NCI-H2227 treated with DMSO at 0.1 percent for 48 hours (cell line): ENCODE measurements at places on chromosomes 5 and 9.

GRCh38 chr5:159773062-159773924 lies 143.0 kb upstream of the ADRA1B start:
- DNase-seq, result no peak

DNA sequence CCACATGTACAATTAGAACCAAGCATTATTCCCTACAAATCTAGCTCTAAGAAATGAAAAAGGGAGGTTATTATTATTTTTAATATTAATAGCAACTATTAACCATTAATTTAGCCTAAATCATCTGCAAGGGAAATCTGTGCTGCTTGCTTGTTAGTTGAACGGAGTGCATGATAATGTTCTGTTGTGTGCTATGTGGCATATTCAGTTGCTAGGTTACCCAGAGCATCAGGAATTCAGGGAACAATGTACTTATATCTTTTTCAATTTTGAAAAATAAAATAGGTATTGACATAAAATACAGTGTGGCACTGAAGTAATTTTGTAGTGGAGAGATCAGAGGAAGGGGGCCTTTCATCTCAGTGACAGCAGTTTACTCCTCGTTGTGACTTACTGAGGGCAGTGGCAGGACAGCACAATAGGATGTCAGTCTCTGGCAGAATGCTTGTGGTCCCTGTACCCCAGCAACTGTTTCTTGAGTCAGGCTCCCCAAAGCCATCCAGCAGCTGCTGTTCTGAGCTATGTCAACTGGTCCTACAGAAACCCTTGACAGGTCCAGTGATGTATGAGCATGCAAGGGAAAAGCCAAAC lies 173.6 kb downstream of the TMEM161B start:
- DNase-seq, result no peak

GRCh38 chr5:142215915-142216681 lies 107.5 kb downstream of the NDFIP1 start:
- DNase-seq, result no peak

DNA sequence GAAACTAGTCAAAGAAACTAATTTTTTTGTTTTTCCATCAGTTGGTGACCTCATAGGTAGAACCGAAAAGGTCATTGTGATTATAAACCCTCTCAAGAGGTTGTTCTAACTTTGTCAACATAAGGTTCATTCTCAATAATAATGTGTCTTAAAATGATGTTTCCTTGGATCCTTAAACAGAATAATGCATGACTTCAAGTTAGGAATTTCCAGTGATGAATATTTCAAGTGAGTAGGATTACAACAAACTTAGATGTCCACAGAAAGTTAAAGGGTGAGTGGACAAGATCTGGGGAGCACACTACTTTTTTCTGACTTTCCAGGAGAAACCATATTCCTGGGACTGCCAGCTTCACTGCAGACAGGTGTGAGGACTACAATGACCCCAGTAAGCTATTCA lies 239.0 kb upstream of the PTGER4 start:
- DNase-seq, result no peak

DNA sequence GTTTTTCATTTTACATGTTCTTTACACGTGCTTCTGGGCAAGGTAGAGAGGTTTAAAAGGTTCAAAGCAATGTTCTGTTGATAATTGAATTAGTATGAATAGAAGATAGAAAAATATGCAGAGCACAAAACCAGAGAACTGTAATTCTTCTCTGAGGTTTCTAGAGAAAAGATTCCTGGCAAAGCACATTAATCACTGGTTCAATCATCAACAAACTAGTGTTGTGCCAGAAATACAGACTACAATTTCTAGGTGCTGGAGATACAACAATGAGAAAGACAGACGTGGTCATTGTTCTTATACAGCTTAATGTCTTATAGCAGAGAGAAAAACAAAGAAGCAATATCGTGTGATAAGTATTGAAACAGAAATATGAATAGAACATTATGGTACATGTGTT lies 25.5 kb downstream of the MEGF9 start:
- no peak for DNase-seq

DNA sequence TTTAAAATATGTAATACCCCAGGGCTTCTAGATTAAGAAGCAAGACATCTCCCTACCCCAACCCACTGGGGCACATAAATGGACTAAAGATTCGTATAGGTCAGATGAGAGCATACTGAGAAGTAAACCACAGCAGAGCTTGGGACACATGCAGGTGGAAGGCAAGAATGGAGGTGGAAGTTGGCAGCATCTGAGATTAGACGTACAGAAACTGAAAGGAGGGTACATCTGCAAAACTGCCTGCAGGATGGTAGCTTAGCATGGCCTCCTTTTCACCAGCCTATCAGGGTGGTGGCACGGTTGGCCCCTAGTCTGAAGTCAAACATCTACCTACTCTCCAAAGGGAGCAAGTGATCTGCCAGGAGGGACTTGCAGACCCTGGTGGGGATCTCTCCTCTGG lies 181.8 kb downstream of the TSSK1B start:
- no peak for DNase-seq

DNA sequence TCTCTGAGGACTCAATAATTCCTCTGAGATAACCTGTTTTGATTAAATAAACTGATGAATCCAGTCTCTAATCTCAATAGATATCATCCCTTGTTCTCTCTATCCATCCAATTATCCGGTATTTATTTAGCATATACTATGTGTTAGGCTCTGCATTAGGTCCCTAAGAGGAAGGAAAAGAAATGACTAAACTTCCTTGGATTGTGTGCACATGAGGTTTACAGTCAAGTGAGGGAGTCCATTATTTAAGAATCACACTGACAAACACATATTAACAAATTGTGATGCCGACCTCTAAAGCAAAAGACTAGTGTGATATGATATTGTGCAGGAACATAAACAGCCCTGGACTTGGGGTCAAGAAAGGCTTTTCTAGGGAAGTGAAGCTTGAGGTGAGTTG lies 140.8 kb downstream of the HMHB1 start:
- DNase-seq, result no peak

GRCh38 chr5:122864400-122864799 lies 19.0 kb downstream of the SNX24 start:
- no peak for DNase-seq

DNA sequence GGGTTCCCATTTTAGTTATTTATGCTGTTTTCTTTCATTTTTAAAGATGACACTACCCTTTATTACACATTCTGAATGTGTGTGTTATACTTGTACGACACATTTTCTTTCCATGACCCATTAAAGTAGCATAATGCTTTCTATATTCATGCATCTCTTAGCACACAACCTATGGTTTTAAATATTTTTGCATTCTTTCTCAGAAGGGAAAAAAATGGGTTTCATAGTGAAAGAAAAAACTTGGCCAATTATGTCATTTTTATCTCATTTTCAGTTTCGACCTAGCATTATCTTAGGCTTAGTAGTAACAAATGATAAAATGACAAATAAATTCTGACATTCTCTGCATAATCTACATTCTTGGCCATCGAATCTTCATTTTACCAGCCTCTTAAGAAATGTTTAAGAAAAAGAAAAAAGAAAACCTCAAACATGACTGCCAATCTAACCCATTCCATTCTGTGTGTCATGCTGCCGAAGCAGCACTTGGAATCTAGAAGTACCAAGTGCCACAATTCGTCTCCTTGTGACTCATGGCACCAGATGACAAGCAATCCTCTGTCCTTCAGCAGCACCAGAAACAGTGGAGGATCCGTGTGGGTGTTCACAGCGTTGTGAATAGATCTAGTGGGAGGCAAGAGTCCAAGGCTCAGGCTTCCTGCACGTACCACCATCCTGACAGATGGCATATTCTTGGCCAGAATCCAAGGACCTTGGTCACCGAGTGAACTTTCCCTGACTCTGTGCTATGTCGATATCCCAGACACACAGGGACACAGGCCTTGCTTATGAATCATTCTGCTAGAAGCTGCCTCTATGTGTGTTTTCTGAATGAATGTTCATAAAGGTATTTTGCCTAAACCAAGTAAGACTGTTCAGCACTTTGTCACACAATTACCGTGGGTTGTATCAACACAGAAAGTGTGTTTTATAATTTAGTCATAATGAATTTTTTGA lies 502.7 kb downstream of the NR2F1-AS1 start:
- DNase-seq, result peak; percentile 18

DNA sequence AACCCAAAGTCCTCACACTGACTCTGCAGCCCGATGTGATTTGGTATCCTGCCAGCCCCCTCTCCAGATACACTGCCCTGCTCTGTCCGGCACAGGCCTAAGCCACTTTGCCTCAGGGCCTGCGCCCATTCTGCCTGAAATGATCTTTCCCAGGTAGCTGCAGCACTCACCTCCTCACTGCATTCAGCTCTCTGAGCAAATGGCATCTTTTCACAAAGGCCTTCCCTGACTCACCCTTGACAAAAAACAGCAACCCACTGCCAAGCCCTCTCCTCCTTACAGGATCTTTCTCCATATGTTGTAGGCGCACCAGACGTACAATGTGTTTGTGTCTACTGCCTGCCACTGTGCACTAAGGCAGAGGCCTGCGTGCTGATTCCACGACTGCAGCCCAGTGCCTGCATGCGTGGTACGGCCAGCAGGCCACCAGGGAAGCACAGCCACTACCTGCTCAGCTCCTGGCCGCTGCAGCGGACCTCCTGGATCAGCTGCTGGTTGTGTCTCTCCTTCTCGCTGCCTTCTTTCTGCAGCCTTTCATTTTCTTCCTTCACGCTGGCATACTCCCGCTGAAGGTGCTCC lies 171.2 kb downstream of the CDK5RAP2 start:
- DNase-seq, result no peak

GRCh38 chr5:17832949-17833745 lies 198.9 kb downstream of the TAF11L14 start:
- DNase-seq, result no peak

DNA sequence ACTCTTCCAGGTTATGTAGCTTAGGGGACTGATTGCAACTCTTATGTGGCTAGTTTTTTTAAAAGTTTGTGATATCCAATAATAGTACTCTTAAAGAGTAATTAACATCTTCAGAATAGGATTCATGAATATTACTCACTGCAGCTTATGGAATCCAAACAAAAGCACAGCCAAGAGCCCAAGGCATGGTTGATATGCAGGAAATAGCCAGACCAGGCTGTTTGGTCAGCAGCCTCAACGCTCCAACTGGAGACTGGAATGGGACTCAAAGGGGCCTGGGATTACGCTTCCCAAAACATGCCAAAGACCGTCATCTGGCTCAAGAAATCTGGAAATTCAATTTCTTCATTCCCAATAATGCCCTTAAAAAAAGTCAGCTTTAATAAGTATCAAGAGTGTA lies 268.6 kb downstream of the SEC61B start:
- DNase-seq, result no peak

DNA sequence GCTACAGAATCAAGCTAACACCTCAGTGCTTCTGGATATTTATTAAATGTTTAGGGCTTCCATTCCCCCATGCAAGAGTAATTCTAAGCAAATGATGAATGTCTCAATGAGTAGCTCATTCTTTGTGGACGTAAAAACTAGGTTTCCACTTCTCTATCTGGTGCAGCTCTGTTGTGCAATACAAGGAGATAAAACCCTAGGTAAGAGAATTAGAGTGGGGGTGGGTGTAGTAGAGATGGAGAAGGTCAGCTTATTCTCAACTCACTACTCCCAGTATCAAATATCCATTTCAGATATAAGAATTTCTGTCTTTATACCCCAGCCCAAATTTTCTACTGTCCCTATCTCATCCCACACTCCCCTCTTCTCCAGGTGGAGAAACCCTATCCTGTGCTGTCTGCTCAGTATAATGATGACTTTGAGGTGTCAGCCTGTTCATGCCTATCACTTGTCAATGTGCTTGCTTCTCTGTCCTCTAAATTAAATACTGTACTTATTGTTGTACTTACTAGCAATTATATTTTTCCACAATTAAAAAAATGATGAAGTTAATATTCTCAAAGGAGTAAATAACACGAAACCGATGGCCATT lies 4.3 kb upstream of the FYB1 start:
- no peak for DNase-seq

DNA sequence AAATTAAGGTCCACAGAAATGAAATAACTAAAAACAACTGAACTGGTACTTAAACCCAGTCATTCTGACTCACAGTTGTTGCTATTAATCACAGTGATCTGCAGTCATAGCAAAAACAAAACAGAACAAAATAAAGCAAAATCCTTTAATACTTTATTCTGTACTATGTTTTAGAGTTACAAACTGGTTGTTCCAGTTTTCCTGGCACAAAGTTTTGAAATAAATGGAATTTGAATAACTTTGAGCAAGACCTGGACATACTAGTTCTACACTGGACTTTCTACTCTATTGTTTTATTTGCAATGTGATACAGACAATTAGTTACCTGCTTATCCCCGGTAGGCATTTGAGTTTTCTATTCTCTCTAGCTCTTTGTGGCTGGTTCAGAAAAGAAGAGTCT lies 147.9 kb downstream of the DMRT2 start:
- no peak for DNase-seq

GRCh38 chr5:95909738-95910137 lies 51.9 kb downstream of the ELL2 start:
- DNase-seq, result no peak

- no peak for DNase-seq
These were observed 17.9 kb downstream of the TMEM245 start for GRCh38 chr9:109101810-109102209.

- DNase-seq, result no peak
These were observed 7.4 kb downstream of the F2RL2 start for GRCh38 chr5:76615759-76616158.

DNA sequence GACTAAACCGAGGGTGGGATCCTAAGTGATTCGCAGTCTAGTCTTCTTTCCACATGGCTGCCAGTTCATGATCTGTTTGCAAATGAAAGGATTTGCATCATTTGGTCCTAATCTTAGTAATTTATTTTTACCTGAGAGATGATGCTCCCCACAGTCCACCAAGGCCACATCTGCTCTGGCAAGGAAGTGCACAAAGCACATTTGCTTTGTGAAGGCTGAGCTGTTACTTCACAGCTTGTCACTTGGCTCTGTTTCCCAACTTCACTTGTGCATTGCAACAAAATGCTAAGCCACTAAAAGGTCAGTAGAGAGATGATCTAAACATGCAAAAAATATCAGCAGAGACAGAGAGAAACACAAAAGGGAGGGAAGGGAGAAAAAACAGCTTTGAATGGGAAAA lies 128.5 kb upstream of the VLDLR start:
- DNase-seq, result no peak

DNA sequence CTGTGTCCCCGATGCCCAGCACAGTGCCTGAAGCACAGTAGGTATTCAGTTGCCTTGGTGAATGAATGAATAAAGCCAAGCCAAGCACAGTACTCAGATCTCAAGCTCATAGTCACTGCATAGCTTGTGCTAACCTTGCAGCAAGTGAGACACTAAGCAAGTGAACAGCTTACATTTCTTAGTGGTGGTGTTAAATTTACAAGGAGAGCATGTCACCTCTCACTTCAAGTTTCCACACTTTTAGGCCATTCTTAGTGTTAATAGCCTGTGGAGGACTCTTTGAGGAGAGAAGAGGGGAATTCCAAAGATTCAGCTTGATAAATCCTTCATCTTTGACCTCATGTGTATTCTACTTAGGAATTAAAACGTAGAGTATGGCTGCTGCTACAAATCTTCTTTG lies 104.7 kb downstream of the C9orf152 start:
- no peak for DNase-seq
